ENCODE measurements at places on chromosomes 7 and 10. TPM values are rescaled to one million over a fixed set of nuclear protein-coding genes. Genes with fewer than 3 reads are reported as not detected.
A peak's percentile ranks its signal among the peaks of the same experiment; 100 is the strongest.

ABCC2 gene
- total RNA-seq = 2.3 TPM

SVIL gene
- total RNA-seq = 94.4 TPM

ERLIN1 gene
- total RNA-seq = 23.7 TPM

PILRA gene
- total RNA-seq = 18.8 TPM

NPTX2 gene
- 2.0 TPM for total RNA-seq

KCP gene
- total RNA-seq = 44.6 TPM

GRCh38 chr7:100855515-100855914, 3.0 kb downstream of the SLC12A9 start:
- H3K4me1 ChIP-seq = no peaks in the 10 kb centered on the region
- no peak overlapping the region for H3K4me3 ChIP-seq
- H3K36me3 ChIP-seq = peaks cover 7% of the 10 kb centered on the region
- no peaks in the 10 kb centered on the region for H3K27me3 ChIP-seq
- no peak overlapping the region for H3K27ac ChIP-seq
- no peak for DNase-seq

GRCh38 chr10:70343312-70343711, 39.1 kb downstream of the LRRC20 start:
- no peaks in the 10 kb centered on the region for H3K36me3 ChIP-seq
- H3K27ac ChIP-seq = no peak overlapping the region
- H3K4me1 ChIP-seq = no peaks in the 10 kb centered on the region
- no peak overlapping the region for H3K4me3 ChIP-seq
- H3K27me3 ChIP-seq = no peaks in the 10 kb centered on the region

DNA sequence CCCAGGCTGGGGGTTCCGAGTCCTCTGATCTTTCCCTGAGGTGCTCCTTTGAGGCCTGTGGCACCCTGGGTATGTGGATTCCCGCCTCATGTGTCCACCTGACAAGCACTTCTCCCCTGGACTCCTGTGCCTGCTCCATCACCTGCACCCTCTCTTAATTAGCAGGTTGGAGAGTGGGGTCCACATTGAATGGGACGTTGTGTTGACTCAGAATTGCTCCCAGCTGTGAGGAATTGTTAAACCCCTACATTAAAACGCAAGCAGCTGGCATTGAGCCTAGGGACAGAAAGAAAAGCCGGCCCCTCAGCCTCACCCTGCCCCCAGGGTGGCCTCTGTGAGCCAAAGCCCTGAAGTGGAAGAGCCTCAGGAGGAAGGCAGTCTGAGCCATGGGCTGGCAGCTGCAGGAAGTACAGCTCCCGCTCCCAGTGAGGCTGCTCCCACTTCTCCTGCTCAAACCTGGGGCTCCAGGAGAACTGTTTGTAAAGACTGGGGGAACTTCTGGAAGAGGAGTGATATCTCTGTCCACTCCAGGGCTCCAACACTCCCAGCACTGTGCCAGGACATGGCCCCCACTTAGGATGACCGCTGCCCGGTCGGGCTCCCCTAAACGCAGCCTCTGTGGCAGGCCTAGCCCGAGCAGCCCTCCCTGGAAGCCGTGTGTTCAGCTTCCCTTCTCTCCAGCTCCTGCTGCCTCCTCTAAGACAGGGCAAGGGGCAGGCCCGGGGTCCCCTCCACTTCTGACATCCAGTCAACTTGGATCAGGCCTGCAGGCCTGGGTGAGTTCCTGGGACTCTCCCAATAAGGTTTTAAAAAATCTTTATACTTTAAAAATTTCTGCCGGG, 1.8 kb upstream of the OPN4 start:
- H3K27ac ChIP-seq = no peak overlapping the region
- H3K27me3 ChIP-seq = no peaks in the 10 kb centered on the region
- no peaks in the 10 kb centered on the region for H3K36me3 ChIP-seq
- no peak overlapping the region for H3K4me3 ChIP-seq

DNA sequence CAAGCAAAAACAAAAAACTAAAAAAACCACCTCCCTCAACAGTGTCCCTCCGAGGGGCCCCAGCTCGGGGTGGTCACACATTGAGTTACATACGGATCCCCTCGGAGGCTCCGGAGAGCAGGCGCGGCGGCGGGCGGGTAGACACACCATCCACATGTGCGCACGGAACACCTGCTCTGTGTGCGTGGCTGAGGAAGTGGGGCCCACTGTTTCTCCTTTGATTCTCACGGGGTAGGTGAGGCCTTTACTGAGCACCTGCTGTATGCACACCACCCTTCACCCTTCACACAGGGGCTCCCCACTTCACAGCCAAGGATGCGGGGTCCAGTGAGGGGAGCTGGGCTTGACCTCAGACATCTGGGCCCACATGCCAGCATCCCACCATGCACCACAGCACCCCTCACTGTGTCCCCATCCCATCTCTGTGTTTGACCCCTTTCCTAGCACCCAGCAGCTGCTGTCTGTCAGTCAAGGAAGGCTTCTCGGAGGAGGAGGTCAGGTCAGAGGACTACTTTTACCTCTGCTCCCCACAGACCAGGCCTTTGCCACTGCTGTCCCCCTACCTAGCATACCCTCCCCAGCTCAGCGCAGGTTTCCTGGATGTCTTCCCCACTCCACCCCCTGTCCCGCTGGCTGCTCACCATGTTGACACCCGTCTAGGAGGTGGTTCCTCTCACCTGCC, 71.1 kb downstream of the MICALL2 start:
- no peak overlapping the region for H3K4me3 ChIP-seq
- no peaks in the 10 kb centered on the region for H3K36me3 ChIP-seq
- DNase-seq = no peak
- H3K27ac ChIP-seq = no peak overlapping the region
- no peaks in the 10 kb centered on the region for H3K27me3 ChIP-seq

GRCh38 chr10:29253690-29254029, 35.2 kb upstream of the LYZL1 start:
- H3K4me1 ChIP-seq = no peaks in the 10 kb centered on the region
- no peak overlapping the region for H3K4me3 ChIP-seq
- H3K36me3 ChIP-seq = no peaks in the 10 kb centered on the region
- no peaks in the 10 kb centered on the region for H3K27me3 ChIP-seq

GRCh38 chr7:41445946-41446345, 256.9 kb downstream of the INHBA start:
- DNase-seq = no peak
- H3K4me3 ChIP-seq = no peak overlapping the region
- no peak overlapping the region for H3K27ac ChIP-seq
- no peaks in the 10 kb centered on the region for H3K36me3 ChIP-seq
- no peaks in the 10 kb centered on the region for H3K4me1 ChIP-seq

DNA sequence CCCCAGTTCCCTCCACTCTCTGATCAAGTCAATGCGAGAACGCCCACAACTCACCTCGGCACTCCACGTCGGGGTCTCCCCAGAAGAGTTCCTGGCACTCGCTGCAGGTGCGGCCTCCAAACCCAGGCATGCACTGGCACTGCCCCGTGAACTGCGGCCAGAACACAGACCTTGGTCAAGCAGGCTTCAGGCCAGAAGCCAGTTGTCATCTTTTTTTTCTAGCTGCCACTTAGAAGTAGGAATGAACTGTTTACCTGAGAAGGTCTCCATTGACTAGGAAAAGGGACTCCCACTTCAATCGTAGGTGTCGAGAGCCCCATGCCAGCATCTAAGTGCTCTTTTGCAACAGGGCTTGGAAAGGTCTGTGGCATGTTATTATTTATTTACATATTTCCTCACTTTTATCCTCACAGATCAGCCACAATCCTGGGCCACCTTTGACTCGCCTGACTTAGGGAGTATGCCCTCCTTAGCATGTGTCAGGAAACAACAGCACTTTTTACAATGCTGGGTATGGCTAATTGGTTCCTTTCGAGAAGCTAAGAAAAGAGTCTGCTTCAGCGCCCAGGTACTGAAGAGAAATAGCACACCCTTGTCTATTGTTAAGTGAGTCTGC, 51.7 kb downstream of the LAMB1 start:
- no peaks in the 10 kb centered on the region for H3K27me3 ChIP-seq
- no peak for DNase-seq
- no peak overlapping the region for H3K27ac ChIP-seq
- no peak overlapping the region for H3K4me3 ChIP-seq
- peaks cover 7% of the 10 kb centered on the region for H3K4me1 ChIP-seq

DNA sequence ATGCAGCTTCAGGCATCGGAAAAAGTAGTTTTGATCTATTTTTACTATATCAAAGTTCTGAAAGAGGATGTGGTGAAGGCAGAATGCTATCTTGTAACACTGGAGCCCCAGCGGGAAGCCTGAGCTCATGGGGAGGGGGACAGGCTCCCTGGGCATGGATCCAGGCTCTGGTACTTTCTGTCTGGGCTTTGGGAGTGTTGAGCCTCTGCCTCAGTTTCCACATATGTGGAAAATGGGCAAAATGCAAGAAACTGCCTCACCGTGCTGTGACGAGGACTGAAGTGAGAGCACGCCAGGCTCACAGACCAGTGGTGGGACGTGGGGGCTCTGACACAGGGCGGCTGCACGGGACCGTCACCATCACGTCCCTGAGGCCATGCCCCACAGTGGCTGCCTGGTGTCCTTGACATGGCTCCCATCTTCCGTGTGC, 182.9 kb upstream of the SHH start:
- no peaks in the 10 kb centered on the region for H3K27me3 ChIP-seq
- H3K4me3 ChIP-seq = no peak overlapping the region
- no peaks in the 10 kb centered on the region for H3K4me1 ChIP-seq
- peak; percentile 16 for DNase-seq
- H3K36me3 ChIP-seq = no peaks in the 10 kb centered on the region

DNA sequence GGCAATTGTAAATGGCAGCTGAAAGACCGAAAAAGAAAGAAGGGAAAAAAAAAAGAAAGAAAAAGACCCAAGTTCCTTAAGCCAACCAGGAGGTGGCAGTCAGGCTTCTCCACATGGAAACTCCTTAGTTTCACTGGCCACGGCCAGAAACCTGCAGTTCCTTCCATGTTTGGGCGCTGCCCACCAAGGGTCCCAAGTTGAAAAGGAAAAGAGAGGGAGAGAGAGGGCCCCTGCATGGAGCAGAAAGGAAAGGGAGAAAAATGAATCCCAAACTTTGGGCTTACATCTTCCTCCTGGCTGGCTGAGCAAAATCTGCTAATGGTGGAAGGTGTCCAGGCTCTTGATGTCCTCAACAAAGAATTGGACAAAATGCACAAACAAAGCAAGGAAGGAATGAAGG, 31.8 kb upstream of the ABCA13 start:
- H3K4me3 ChIP-seq = no peak overlapping the region
- peaks cover 5% of the 10 kb centered on the region for H3K4me1 ChIP-seq
- no peak for DNase-seq
- H3K27ac ChIP-seq = no peak overlapping the region
- no peaks in the 10 kb centered on the region for H3K36me3 ChIP-seq

DNA sequence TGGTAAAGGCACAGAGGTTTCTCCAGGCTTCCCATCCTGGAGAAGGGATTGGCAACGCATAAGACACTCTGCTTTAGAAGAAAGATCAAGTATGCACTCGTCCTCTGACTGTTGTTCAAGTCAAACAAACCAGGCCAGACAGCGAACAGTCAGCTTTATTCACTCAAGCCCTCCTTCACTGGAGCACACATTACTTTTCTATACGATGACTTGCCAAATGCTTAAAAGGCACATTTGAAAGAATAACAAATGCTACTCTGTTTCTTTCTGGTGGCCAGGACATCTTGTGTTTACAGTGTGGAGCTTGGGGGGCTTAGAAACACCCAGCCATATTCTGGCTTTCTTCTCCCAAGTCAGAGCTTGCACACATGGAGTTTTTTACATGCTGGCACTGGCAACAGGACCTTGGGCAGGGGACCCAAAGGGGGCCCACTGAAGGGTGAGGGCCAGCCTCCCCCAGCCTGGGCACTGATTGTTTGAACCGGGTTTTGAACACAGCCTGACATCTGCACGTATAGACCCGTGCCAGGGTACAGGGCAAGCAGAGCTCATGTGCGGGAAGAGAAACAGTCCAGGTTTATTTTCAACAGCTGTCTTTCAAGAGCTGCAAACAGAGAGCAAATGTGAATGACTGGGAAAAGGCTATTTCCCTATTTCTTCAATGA, 33.3 kb upstream of the FGFR2 start:
- no peaks in the 10 kb centered on the region for H3K36me3 ChIP-seq
- no peak for DNase-seq
- H3K4me1 ChIP-seq = no peaks in the 10 kb centered on the region
- no peaks in the 10 kb centered on the region for H3K27me3 ChIP-seq

DNA sequence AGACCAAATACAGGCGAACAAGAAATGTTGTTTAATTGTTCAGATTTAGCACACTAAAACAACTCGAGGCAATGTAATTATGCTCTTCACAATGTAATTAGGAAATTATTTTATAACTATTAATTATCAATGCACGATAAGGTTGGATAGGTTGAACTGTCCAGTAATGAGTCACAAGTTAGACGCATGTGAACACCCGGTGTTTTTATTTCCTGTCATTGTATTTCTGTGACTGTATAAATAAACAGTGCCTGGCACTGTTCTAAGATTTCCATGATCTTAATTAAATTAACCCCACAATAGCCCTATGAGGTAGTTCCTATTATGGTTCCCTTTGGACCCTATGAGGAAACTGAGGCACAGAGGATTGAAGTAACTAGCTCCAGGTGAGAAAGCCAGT, 26.2 kb downstream of the C10orf105 start:
- no peaks in the 10 kb centered on the region for H3K27me3 ChIP-seq
- no peaks in the 10 kb centered on the region for H3K4me1 ChIP-seq
- no peak for DNase-seq
- H3K4me3 ChIP-seq = no peak overlapping the region

DNA sequence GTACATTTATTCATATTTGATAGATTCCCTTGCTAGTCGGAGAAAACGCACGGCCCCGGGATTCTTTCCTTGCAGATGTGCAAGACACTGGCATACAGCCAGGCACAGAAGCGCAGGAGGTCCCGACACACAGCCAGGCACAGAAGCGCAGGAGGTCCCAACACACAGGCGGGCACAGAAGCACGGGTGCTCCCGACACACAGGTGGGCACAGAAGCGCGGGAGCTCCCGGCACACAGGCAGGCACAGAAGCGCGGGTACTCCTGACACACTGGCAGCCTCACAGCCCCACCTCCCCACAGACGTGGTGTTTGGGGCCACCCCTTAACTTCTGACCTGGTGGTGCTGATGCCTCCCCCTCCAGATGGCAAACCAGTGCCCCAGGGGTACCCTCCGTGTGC, 237.3 kb downstream of the ZMYND11 start:
- no peak for DNase-seq
- H3K4me1 ChIP-seq = peaks cover 3% of the 10 kb centered on the region
- peaks cover 5% of the 10 kb centered on the region for H3K36me3 ChIP-seq
- no peak overlapping the region for H3K4me3 ChIP-seq

DNA sequence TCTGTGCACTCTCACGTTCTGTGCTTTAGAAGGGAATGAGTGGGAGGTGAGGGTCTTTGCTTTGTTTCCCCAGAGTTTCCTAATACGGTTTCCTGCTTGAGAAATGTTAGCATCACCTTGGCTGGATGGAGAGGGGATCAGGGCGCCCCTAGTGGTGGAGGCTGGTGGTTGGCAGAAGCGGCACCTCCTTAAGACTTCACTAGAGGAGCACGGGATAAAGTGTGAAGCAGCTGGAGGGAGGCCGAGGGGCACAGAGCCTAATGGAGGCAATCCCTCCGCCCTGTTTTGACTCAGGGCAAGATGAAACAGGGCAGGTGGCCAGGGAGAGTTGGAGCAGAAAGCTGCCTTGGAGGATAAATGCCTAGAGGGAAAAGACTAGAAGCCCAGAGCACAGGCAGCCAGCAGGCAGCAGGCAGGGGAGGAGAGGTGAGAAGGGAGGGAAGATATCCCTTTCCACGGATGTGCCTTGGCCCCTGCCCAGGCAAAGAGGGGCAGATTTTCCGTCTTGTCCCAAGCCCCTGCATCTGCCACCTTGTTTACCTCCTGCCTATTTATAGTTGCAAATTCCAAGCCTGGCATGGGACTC, 56.0 kb upstream of the BTRC start:
- H3K4me3 ChIP-seq = no peak overlapping the region
- H3K4me1 ChIP-seq = peaks cover 2% of the 10 kb centered on the region
- H3K27ac ChIP-seq = no peak overlapping the region
- peak; percentile 82 for DNase-seq
- H3K36me3 ChIP-seq = no peaks in the 10 kb centered on the region
- H3K27me3 ChIP-seq = no peaks in the 10 kb centered on the region

All from kidney (tissue), 22 donors.